ENCODE measurements at places on chromosomes 16 and 17.

DNA sequence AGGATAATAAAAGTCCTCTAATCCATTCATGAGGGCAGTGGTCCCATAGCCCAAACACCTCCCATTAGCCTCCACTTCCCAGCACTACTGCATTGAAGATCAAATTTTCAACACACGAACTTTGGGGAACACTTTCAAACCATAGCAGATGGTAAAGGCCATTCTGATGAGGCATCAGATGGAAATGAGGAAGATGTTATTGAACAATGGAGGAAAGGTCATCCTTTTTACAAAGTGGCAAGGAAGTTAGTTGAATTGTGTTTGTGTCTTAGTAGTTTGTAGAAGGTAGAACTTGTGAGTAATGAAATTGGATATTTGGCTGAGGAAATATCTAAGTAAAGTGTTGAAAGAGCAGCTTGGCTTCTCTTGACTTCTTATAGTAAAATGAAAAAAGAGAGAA is 93.3 kb upstream of the NLRP1 start:
- DNase-seq: no peak

- DNase-seq: no peak
Measured at GRCh38 chr16:48559462-48560211, 50.3 kb downstream of the N4BP1 start.

GRCh38 chr16:5235119-5235518 is 137.5 kb upstream of the EEF2KMT start:
- no peak for DNase-seq

DNA sequence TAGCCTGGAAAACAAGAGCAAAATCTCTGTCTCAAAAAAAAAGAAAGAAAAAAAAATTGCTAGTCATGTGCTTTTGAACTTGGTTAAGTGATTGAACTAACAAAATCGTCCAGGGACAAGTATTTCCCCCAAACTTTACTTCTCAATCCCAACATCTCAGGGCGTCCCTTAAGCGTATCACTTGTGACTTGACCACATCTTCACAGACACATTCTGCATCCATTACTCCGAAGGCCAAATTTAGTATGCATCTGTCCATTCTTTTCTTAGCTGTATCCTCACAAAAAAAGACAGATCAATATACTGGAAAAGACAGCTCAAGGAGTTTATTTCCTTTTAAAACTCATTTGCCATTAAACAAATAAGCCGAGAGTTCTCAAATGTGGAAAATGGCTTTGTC is 5.9 kb upstream of the JPT1 start:
- DNase-seq: no peak

DNA sequence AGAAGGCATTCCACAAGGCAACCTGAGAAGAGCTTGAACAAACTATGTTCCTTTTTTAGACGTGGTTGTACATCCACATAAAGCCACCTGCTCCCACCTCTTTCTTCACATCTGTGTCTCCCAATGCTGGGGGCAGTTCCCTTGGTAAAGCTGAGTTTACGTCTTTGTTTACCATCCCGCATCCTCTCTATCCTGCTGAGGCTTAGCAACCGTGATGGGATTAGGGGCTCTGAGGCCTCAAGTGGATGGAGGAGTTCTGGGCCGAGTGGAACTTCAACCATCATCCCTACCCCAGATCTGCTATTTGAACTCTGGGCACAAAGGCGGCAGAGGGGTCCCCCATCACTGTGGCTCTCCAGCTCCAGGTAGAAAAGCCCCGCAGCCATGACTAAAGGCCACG is 94.2 kb upstream of the CREBBP start:
- no peak for DNase-seq

DNA sequence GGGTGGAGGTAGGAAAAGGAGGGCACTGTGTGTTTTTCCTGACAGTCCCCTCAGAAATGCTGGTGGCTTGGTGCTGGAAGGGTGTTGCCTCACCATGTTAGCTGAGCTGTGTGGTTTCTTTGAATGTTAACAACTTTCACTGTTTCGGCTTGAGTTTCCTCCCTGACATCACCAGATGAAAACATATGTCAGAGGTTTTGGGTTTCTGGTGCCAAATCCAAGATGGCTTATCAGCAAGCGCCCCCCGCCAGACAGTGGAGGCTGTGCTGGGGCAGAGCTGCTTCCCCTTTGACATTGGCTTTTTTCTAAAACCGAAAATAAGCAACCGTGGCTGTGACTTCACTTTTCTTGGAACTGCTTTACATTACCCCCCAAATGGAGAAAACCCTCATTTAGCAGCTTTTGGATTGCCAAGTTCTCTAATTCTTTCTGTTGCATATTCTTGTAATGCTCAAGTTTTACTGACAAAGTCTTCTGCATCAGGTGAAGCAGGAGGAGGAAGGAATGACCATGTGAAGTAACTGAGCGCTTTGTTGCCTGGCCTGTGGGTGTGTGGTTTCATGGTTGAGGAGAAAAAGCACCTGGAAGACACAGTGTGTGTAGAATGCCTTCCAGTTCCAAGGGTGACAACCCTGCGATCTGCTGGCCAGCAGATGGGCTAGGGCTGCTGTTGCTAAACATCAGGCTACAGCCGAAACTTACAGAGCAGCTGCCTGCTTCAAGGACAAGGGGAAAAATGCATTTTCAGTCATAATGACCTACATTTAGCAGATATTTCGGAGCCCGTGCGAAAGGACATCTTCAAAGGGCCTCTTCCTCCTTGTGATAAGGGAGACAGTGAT is 9.7 kb downstream of the RMI2 start:
- DNase-seq: peak; percentile 34

GRCh38 chr17:28508211-28508724 is 2.1 kb downstream of the FOXN1 start:
- no peak for DNase-seq

GRCh38 chr17:7258731-7259554 is 3.3 kb downstream of the CLDN7 start:
- DNase-seq: no peak

DNA sequence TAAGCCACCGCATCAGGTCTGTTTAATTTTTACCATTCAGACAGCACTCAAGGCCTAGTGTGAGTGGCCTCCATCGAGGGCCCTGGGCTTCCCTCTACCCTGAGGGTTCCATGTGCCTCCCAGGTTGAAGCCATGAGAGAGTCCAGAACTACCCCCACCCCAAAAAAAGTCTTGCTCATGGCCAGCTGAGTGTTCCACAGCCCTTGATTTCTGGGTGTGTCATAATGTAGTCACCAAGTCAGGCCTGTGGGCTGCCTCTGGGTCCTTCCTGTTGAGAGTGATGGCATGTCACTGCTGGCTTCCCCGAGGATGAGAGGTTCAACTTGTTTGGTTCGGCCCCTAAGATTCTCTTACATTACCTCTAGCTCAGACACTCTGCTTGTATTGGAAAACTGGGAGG is 100.6 kb downstream of the PITPNC1 start:
- DNase-seq: peak; percentile 38

DNA sequence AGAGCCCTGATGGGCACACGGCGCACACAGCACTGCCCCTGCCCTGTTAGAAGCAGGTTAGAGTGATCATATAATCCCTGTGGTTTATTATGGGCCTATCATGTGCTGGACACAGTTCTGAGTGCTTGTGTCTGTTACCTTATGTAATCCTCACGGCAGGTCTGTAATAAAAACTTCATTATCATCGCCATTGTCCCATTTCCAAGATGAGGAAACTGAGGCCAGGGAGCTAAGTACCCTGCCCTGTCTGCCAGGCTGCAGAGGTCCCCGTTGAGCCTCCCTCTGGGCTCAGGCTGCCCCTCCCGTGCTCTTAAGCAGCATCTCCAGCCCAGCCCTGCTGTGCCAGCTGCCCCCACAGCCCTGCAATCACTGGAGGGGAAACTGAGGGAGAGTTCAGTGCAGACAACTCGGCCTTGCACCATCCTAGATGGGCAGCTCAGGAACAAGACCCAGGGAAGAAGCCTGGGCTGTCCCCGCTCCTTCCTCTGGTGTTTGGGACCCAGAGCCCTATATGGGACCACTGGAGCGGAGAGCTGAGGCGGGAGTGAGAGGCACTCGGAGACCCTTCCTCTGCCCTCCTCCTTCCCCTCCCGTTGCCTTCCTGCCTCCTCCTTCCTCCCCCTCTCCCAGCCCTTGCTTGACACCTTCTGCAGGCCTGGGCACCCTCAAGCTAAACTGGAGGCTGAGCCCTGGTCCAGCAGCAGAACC is 42.0 kb downstream of the WNT3 start:
- no peak for DNase-seq

GRCh38 chr16:11329071-11329491 is 16.2 kb upstream of the RMI2 start:
- no peak for DNase-seq

GRCh38 chr17:6714315-6714874 is 1.2 kb upstream of the SLC13A5 start:
- DNase-seq: no peak

Data from stimulated activated CD8-positive, alpha-beta memory T cell treated with anti-CD3 and anti-CD28 coated beads, Interleukin-4, amount 100 ng/mL, for 4 hours (primary cell).